ENCODE measurements at places on chromosomes 1 and 21.

DNA sequence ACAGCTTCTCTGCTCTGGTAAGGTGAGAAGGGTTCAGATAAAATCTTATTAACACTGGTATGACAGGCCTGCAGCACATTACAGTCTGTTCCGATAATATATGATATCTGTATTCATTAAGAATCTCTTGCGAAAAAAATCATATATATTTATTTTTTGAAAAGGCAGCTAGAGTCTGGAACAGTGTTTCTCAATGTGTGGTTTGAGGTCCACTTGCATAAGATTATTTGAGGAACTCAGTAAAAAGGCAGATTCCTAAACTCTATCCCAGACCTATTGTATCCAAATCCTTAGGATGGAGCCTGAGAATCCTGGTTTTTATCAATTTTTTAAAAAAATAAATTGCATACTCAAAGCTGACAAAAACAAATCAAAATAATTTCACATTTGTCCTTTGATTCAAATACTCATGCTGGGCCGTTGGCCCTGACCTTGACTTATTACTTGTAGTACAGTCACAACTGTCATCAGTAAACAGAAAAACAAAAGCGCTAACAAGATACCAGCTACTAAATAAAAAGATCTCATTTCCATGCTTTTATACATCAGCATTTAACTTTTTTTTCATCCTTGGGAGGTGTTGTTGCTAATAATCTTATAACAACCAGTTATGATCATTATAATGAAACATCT, 60.6 kb downstream of the RGS2 start:
- DNase-seq: no peak

GRCh38 chr1:224613486-224613885, 2.6 kb upstream of the CNIH3 start:
- no peak for DNase-seq

- no peak for DNase-seq
Measured at GRCh38 chr1:183029591-183030000, 6.4 kb downstream of the LAMC1 start.

GRCh38 chr1:34709547-34709946, 45.3 kb upstream of the GJB5 start:
- DNase-seq: no peak

GRCh38 chr1:11474826-11475225, 4.1 kb upstream of the DISP3 start:
- DNase-seq: no peak

GRCh38 chr1:245512980-245513578, 358.3 kb downstream of the KIF26B start:
- DNase-seq: no peak

DNA sequence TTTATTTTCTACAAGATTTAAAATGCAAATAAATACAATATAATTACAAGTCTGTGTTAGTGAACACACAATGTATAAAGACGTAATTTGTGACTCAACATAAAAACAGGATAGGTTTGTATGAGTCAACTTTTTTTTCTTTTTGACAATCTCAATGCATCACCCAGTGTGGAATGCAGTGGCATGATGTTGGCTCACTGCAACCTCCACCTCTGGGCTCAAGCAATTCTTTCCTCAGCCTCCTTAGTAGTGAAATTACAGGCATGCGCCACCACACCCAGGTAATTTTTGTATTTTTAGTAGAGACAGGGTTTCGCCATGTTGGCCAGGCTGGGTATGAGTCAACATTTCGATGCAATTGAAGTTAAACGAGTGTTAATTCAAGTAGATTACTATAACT, 5.9 kb upstream of the SPRR2E start:
- DNase-seq: no peak

GRCh38 chr21:25456672-25457071, 150.6 kb downstream of the MRPL39 start:
- peak; percentile 11 for DNase-seq

DNA sequence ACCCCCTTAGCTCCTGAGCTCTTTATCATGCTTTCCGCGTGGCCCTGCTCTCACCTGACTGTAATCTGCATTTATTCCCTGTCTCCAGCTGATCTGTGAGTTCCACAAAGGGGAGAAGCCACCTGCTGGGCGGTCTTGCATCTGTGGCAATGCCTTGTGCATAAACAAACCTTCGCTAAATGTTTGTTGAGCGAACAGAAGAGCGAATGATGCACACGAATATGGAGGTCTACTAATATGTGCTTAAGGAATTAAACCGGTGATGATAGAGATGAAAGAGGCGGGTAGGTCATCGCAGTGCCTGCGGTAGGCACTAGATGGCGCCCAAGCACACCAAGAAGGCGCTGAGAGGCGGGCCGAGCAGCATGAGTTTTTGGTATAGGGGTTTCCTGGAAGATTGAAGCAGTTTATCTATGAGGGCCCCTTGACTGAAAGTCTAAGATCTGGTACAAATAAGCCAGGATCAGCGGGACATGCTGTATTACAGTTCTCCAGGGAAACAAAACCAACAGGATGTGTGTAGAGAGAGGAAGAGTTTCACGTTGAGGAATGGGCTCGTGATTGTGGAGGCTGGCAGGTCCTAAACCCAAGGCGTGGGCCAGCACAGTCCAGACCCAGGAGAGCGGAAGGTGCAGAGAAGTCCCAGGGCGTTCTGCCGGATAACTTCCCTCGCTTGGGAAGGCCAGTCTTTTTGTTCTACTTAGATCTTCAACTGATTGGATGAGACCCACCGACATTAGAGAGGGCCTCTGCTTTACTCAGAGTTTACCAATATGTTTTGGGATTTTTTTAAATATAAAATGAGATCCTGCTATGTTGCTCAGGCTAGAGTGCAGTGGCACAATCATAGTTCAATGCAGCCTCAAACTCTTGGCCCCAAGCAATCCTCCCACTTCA, 34.7 kb downstream of the TOMM20 start:
- DNase-seq: peak; percentile 71

GRCh38 chr1:64228167-64228957, 24.9 kb downstream of the UBE2U start:
- no peak for DNase-seq

- no peak for DNase-seq
Measured at GRCh38 chr1:204127597-204128242, 24.1 kb downstream of the ETNK2 start.

GRCh38 chr1:52414942-52415341, 10.5 kb downstream of the PRPF38A start:
- no peak for DNase-seq

DNA sequence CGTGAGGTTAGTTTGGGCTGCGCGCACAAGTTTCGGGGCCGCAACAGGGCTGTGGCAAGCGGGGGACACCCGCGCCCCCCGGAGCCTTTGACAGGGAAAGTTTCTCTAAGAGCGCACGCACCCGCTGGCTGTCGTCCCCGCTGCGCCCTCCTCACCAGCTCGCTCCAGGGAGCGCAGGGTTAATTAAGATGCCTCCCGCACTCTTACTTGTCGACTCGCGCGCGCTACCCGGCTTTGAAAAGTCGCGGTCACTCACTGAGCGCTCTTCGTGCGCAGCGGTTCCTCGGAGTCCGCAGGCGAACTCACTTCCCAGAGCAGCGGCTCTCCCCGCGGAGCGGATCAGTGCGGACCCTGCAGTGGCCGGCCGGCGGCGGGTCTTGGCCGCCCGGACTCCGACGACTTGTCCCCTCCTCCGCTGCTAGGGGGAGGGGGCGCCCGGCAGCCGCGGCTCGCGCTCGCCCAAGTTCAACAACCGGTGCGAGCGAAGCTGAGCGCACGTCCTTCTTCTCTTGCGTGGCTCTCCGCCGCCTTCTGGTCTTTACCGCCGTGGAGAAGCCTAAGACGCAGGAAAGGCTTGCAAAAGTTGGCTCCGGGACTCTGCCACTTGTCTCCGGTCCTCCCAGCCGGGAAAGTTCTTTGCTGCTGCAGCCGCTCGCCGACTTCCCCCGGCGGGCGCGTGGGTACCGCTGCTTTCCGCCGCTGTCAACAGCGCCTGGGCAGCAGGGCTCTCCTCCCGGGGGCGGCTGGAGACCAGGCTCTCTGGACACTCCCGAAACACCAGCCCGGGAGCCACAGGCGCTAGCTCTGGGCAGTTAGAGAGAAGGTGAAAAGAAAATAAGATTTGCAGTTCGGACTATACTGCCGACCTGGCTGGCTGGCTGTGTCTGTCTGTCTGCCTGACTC, 506 bp downstream of the JUN start:
- DNase-seq: peak; percentile 58

DNA sequence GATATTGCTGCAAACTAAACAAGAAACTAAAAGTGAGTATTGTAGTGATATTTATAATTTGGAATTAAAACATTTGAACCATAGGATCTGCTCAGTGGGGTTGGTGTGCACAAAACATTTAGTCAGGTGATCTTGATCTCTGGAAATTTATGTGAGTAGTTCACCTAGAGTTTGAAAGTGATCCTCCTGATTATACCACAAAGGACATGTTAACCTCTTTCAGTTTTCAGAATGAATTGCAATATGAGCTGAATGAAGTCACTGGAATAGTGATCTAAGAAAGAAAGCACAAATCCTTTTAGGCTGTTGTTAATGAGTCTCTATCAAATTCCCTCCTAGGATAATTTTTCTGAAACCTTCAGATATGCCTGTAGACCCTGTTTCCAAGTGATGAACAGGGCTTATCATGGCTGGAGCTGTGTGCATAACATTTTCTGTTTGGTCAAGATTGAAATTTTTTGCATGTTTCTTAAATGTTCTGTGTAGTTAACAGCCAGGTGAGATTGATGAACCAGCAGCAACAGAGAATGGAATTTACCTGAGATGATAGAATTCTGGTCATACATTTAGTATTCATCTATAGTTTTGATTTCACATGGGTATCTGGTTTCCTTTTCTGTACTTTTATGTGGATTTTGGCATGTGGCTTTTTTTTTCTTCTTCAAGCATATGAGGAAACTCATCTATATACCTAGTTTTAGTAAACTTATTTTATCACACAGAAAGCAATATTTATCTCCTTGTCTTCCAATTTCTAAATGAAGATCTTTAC, 25.5 kb downstream of the CDC14A start:
- DNase-seq: no peak

DNA sequence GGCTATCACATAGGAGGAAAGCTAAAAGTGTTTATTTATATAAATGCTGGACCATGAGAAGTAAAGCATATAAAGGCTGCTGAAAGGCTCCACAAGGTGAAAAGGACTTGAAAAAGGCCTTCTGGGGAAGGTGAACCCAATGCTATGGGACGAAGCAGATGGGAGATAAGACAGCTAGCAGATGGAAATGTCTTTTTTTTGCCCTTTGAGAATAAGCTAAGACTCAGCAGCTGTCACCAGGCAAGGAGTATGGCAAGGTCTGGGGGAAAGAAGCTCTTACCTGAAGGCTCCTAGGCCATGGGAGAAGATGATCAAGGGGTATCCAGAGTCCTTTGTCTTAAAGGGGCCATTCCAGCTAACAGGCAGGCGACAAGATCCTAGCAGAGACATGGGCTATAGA, 9.9 kb downstream of the PAFAH2 start:
- DNase-seq: no peak

GRCh38 chr1:236099355-236099974, 34.6 kb upstream of the NID1 start:
- no peak for DNase-seq

GRCh38 chr1:214493126-214493796, 58.1 kb downstream of the PTPN14 start:
- DNase-seq: no peak

GRCh38 chr1:169127305-169127704, 20.8 kb downstream of the ATP1B1 start:
- DNase-seq: no peak

DNA sequence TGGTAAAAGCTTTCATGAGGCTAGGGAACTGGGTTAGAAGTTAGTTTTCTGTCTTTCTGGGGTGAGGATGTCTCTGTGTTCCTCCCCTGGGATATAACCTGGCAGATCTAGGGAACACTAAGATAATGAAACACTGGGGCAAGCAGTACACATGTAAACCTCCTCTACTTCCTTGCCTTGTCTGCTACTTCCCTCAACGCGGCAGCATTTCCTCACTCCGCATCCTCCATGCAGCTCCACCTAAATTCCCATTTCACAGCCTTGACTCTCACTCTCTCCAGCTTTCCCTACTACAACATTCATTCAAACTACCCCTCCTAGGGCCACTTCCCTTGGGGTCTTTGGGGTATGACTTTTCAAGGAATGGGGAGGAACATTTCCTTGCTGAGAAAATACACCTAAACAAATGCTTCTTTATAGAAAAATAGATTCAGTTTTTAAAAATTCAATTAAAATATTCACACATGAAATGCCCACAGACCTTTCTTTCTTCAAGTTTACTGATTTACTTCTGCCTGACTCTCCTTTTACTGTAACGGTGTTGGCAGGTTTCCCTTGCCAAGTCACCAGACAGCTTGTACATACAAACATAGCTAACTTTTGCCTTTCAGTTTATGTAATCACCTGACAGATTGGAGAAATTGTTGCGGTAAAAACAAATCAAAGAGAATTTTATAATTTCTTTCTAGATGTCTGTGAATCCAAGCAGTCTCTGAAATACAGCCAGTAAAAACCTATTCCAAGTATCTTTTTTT, 90.1 kb downstream of the TNFSF18 start:
- no peak for DNase-seq

DNA sequence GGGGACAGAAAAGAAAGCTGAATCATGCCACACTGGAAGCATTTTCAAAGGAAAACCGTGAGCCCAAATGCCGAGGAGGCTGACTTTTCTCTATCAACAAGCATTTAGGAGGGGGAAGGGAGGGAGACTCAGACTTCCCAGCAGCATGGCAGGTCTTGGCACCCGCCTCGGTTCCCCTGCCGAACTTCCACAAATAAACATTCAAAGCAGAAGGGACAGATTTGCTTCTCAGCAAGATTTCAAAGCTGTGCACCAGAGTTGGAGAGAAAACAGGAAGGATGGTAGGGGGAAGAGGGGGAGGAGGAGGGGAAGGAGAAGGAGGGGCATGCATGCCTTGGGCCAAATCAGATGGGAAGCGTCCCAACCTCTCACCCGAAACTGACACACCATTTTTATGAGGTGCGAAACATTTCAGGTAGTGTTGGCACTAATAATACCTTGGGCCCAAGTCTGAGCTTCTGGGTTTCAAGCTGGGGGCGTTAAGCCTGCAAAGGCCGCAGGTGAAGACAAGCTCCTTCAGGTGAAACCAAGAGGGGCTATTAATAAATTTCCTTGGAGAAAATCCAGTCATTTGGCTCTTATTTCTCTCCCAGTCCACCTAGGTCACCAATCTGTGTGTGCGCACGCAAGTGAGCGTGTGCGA, 26.4 kb downstream of the ABCA4 start:
- DNase-seq: no peak

GRCh38 chr1:232754930-232755329, 50.3 kb upstream of the MAP10 start:
- DNase-seq: no peak

DNA sequence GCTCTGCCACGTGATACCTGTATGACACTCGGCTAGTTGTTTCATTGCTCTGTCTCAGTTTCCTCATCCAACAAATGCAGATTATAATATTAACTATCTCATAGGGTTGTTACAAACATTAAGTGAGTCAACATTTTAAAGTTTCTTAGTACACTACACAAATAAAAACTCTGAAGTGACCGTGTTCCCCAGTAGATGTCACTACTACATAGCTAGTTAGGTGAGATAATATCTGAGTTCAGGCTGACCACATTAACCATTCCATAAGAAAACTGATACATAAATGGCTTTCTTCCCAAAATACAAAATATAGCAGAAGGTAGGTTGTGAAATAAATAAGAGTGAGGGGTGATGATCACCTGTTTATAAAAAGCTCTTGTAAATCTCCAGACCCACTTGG, 214.1 kb downstream of the NUF2 start:
- no peak for DNase-seq

GRCh38 chr21:41460578-41461527, 34.8 kb downstream of the MX1 start:
- peak; percentile 25 for DNase-seq

GRCh38 chr1:226407199-226407496, 745 bp downstream of the PARP1 start:
- peak; percentile 34 for DNase-seq
